ENCODE measurements at places on chromosomes 6 and 20.

DNA sequence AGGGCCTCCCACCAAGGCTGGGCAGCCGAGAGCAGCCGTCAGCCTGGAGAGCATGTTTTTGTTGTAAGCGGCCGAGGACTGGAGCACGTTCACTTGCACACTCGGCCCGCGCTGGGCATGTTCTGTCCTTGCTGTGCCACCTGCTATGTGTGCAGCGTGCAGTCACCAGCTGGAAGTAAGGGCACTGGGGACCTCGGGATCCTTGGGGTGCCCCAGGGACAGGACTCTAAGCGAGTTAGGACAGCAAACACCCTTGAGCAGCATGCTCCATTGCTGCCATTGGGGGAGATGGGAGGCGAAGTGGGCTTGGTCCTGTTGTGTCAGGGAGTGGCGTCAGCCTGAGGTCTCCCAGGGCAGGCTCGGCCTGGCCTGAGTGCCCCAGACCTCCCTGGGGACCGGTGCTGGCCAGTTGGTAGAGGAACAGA, 18.6 kb downstream of the DYNLT1 start:
- DNase-seq, result no peak

- DNase-seq, result no peak
Measured at GRCh38 chr6:89669002-89669401, 30.5 kb upstream of the LYRM2 start.

DNA sequence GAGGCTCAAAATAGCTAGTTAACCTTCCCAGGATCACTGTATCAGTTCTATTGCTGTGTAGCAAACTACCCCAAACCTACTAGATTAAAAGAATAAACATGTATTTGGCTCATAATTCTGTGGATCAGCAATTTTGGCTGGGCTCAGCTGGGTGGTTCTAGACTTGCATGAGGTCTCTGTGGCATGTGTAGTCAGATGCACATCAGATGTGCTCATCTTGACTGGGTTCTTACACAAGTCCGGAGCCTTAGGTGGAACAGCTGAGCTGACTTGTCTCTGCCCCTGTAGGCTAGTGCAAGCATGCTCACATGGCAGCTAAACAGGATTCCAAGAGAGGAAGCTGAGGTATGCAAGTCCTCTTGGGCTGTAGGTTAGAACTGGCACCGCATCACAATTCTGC, 173.2 kb upstream of the PRND start:
- DNase-seq, result no peak

DNA sequence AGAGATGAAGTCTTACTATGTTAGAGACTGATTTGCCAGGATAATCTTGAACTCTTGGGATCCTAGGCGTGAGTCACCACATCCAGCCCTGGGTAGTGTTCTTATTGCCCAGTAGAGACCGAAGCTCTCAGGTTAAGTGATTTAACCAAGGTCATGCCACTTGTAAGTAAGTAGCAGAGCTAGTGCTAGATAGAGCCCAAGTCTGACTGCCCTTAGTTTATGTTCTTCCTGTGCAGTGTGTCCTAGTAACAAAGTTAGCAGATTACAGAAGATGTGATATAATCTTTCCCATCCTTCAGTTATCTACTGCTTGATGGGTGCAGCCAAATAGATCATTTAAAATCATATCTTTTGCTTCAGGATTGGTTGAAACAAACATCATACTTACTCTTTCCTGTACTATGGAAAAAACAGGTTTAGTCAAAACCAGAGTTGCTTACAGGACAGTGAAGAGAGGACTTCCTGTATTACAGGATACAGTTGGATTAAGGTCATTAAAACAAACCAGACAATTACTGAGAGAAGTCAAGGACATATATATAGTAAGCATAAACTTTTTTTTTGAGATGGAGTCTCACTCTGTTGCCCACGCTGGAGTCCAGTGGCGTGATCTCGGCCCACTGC, 9.5 kb upstream of the PABPC1L start:
- no peak for DNase-seq

DNA sequence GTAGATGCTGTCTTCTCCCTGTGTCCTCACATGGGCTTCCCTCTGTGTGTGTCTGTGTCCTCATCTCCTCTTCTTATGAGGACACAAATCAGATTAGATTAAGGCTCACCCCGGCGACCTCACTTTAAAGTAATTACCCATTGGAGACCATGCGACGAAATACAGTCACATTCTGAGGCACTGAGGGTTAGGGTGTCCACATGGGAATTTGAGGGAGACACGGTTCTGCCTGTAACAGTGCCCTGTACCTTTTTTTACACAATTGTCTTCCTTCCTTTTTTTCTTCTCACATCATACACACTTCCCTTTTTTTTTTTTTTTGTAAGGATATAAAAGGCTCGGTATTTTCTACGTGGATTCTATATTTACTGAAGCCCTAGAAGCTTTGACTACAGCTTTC, 48.9 kb downstream of the DEK start:
- no peak for DNase-seq

- no peak for DNase-seq
Measured at GRCh38 chr20:49426873-49427272, 55.6 kb downstream of the KCNB1 start.

- no peak for DNase-seq
Measured at GRCh38 chr20:6269168-6269873, 146.5 kb upstream of the FERMT1 start.

DNA sequence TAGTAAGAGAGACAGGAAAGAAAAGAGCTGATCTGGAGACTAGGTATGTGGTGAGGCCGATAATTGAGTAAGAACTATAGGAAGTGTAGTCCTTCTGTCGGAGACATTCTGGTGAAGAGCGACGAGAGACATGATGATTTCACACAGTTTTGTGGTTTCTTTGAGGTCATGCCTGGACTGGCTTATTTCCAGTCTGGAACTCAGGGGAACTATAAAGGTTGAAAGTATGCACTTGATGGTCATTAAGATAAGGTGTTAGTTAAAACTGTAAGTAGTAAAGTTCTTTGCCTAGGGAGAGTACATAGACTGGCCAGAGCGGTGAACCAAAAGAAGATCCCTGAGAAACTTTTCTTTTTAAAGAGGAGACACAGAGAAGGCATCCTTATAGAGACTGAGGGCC, 68.8 kb downstream of the RFX6 start:
- no peak for DNase-seq

DNA sequence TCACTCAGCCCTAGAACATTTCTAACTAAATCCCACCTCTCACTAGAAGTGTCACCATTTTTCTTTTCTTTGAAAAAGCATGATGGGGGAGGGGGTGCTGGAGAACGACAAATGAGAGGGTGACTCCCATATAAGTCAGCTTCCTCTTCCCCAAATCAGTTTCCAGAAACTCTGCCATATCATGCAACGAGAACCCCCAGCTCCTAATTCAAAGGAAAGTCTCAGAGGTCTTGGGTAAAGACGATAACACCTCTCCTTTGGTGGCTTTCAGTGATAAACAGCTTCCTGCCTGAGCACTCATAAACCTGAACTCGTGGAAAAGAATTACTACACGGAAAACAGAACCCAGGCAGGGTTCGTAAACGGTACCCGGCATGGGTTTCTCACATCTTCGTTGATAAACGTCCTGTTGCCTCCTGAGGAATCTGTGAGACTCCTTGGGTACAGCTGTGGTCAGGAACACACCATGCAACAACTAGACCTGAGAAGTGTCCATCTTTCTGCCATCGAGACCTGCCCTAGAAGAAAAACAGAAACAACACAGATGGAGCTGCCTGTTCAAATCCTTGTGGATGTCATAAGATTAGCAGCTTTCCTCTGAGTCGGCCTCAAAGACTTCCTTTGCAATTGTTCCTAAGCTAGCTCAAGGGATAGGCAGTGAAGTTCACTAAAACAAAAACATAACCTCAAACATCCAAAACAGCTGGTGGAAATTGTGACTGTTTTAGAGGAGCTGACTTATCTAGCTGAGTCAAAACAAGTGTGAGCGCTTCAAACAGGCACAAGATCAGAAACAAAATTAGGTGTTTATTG, 185.8 kb upstream of the PRDM1 start:
- DNase-seq, result no peak

- DNase-seq, result no peak
Measured at GRCh38 chr6:136092897-136093296, 157.2 kb downstream of the MTFR2 start.

- no peak for DNase-seq
Measured at GRCh38 chr20:43710370-43711044, 16.3 kb downstream of the GTSF1L start.

- no peak for DNase-seq
Measured at GRCh38 chr6:56093776-56094175, 153.6 kb downstream of the COL21A1 start.

DNA sequence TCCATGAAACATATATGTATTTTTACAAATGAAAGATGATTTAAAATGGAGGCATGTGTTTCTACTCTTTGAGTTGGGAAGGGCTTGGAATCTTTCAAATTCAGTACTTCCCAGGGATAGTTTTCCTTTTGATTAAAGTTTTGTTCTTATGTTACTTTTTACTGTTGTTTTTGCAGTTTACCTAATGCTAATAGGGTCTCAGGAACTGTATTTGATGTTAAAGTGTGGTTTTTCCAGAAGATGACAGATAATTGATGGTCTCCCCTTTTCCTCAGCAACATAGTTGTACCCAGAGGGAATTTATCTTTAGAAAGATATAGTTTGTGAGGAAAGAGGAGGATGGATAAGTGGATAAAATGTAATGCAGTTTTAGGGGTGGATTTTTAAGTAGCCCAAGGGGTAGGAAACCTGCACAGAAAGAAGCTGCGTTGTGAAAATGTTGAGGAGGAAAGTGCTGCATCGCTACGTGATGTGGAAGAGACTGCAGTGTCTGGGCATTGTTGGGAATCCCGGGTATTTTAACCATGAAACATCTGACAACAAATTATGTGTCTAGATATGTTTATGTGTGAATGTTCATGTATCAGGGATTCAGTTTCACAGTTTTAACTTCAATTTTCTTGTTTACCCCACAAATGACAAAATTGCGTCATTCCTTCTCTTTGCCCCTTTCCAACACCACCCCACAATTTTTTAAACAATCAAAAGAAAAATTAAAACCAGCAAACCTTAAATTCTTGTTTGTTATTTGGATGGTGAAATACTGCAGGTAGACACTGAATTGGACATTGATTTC, 42.3 kb downstream of the GNAS start:
- DNase-seq, result no peak

GRCh38 chr6:140385679-140386078, 1011.2 kb upstream of the CITED2 start:
- DNase-seq, result no peak

GRCh38 chr20:59678951-59679350, 74.6 kb downstream of the PHACTR3 start:
- no peak for DNase-seq

DNA sequence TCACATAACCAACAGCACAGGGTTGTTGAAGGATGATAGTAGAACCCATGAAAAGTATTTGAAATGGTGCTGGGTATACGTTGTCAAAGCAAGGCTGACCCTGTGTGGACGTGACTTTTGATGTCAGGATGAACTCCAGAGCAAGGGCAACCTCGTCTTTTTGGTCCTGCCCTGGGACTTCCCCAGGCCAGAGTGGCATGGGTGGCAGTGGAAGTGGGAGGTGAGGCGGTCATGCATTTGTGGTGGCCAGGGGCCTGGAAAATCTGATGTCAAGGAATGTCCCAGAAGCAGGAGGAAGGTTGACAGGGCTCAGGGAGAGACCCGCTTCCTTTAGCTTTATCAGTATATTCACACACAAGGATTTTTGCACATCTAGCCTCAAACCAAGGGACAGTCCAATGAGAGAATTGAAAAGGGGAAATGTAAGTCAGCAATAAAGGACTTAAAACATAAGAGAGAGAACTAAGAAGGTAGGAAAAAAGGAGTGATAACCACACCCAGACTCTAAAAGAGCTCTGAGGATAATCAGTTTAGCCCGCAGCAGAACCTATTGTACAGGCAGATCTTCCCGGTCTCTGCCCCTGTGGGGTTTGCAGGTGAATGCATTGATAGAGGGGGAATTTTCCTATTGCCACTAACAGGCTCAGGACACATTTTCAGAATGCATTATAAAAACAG, 98.8 kb upstream of the HDGFL1 start:
- DNase-seq, result no peak

DNA sequence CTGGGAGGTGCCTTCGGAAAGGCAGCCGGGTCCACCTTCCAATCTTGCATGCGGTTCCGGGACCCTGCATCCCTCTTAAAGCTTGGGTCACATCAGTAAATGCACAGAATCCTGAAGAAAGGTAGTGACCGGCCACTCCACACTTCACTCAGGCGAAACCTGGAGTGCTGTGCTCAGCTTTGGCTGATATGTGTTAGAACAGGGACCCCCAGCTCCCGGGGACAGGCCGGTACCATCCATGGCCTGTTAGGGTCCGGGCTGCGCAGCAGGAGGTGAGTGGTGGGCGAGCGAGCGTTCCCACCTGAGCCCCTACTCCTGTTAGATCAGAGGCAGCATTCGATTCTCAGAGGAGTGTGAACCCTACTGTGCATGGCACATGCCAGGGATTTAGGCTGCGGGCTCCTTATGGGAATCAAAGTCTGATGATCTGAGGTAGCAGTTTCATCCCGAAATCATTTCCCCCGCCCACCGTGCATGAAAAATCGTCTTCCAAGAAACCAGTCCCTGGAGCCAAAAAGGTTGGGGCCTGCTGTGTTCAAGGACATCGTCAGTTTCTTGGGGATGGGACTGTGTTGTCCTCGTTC, 143.0 kb downstream of the ERMARD start:
- DNase-seq, result no peak

GRCh38 chr6:141752677-141753076, 380.0 kb upstream of the GJE1 start:
- DNase-seq, result no peak

DNA sequence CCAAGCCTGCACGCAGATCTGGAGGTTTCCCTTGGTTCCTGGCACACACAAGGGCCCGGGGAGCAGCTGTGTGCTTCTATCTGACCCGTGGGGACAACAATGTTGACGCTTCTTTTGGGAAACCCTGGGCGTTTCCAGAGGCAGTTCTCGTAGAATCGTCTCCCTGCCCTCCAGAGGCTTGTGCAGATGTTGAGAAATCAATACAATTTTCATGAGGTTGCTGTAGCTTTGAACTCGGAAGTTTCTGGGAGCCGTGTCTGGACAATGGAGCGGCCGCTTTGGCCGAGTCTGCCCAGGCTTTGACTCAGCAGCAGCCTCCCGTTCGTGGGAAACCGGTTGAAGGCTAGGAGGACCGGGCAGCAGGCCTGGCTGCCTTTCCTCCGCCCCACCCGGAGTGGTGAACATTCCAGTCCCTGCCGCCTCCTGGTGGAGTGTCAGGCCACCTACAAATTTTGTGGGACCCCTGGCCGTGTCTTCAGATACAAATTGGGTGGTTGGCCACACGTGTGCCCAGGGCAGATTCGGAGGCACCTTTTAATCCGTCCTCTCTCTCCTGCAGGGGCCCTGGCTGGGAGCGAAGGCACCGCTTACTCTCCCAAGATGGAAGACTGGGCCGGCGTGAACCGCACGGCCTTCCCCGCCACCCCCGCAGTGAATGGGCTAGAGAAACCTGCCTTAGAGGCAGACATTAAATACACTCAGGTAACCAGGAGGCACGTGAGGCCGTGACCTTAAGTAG, 2.7 kb downstream of the PAX1 start:
- DNase-seq, result no peak
